NK-92 treated with Interleukin-12 subunit alpha and Interleukin-12 subunit beta, amount 100 ng/mL, for 24 hours (cell line): ENCODE measurements at places on chromosomes 5 and 9.

DNA sequence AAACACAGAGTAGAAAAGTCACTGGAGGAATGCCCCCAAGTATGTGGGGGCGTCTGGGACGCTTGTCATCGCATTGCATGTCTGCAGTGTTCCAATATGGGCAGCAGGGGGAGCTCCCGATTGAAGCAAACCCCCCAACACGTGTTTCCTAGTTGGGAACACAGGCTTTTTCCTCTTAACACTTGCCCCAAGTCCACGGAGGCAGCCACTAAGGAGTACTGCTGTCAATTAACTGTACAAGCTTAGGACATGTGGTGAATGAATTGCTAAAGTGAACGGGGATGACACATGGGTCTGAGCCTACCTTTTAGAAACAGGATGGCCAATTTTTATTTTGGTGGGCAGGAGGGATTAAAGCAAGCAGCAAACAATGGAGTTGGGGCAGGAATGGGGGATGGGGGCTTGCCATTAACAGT, 2.2 kb downstream of the GABRB2 start:
- DNase-seq: peak; percentile 12

DNA sequence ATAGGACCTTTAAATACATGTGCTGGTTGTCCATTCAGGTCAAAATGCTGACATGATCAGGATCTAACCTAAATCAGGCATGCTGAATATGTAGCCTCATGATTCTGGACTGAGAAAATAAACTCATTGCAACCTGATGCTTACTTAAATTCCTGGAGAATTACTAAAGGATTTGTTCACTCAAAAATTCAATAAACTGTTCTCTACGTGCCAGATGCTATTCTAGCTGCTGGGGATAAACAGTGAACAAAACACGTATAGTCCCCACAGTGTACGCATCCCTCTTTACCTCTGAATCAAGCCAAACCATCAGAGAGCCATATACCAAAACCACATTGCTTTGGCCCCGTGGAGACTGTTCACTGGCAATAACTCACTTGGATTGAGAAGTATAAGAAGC, 6.1 kb downstream of the SCAI start:
- no peak for DNase-seq

GRCh38 chr5:137305971-137306602, 193.0 kb downstream of the SPOCK1 start:
- no peak for DNase-seq

DNA sequence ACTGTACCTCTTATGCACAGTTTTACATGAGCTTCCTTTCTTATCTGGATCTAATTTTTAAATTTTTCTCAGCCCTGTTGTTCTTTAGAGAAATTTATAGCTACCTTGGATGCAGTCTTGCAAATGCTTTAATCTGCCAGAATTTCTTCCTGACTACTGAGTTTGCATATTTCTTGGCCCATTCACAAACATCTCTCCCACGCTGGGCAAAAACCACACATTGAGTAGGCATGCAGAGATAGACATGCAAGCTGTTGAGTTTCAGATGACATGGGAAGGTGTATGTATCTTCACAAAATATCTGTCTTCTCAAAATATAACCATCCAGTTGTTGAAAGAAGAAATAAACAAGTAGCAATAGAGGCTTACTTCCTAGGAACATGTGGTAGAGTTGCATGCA, 101.2 kb downstream of the PARP8 start:
- DNase-seq: no peak

GRCh38 chr5:160272264-160272663, 40.1 kb downstream of the CCNJL start:
- DNase-seq: no peak
